ENCODE measurements at places on chromosomes 5 and 9.

DNA sequence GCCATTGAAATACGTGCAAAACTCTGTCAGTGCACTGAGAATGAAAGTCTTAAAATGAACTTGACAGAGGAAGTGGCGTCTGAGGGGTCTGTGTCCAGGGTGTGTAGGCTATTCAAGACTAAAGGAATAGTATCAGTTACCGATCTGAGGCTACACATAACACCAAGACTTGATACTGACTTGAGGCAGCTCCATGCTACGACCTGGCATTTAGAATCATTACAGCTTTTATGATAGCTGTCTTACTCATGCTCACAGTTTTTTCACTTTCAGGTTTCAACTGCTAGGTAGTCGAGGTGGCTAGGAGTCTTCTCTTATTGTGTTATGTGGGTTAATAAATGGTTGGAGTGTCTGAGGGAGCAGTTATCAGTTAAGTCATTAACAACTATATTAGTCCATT is 92.8 kb upstream of the SLCO6A1 start:
- no peak for DNase-seq

DNA sequence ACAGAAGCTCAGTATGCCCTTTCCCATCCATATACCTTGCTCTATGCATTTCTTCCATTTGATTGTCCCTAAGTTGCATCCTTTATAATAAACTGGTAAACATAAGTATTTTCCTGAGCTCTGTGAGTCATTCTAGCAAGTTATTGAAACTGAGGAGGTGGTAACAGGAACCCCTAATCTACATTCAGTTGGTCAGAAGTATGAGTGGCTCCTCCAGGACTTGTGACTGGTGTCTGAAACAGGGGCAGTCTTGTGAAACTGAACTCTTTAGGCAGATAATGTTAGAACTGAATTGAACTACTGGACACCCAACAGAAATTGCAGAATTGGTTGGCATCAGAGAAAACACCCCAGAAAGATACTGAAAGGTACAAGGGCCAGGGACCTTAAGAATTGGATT is 133.1 kb upstream of the POU5F2 start:
- DNase-seq: no peak

GRCh38 chr5:27402828-27403227 is 364.4 kb upstream of the CDH9 start:
- no peak for DNase-seq

DNA sequence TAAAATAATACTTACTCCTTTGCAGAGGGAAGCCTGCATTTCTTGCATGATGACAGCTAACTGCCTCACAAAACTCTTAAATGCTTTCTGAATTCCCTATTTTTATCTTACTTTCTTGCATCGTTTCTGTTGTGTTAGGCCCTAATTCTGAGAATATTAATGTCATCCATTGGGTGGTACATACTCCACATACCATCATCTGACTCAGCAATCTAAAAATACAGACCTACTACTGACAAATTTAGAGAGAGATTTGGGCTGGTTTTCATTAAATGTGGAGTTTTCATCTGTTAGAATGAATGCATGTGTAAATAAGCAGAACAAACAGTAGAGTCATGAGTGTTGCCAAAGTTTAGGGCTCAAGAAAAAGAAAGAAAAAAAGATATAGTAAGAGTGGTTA is 26.5 kb upstream of the KCNN2 start:
- no peak for DNase-seq
